ENCODE measurements at places on chromosomes 11 and 22.

GRCh38 chr11:20158597-20159257 is 1.5 kb downstream of the DBX1 start:
- DNase-seq: no peak

DNA sequence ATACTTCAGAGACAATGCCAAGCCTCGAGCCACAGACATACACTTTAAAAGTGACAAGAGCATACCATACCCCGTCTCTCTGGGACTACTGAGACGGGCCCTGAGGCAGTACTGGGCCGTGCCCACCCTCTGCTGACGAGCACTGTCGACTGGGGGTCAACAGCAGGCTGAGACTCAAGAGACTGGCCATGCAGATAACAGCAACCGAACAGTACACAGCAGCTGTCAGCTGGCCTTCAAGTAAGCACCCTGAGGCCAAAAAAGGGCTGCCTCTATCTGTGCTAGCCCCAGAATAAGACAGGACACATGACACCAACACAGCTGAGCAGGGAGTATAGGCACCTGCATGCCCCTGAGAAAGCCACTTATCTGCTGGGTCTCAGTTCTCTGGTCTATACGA is 18.9 kb upstream of the TMEM121B start:
- no peak for DNase-seq

- DNase-seq: no peak
Observed at GRCh38 chr22:20084547-20085413, 4.7 kb downstream of the DGCR8 start.

DNA sequence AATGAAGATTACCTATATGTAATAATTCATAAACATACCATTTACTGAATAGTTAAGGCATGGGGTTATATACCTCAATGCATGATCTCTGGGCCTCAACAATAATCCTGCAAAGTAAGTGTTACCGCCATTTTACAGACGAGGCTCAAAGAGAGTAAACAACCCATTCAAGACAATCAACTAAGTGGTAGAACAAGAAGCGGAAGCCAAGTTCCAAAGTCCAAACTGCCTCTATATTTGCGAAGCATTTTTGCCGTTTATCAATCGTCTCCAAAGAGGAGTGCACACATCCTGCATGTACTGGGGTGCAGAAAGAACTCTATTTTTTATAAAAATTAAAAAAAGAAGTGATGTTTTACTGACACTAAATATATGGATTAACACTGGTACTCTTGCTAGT is 27.5 kb upstream of the P4HA3 start:
- no peak for DNase-seq

- no peak for DNase-seq
Observed at GRCh38 chr11:1882265-1883238, 9.1 kb downstream of the PRR33 start.

- no peak for DNase-seq
Observed at GRCh38 chr11:112610996-112611750, 350.0 kb upstream of the NCAM1 start.

GRCh38 chr11:117816846-117817367 is 7.6 kb downstream of the FXYD2 start:
- no peak for DNase-seq

- DNase-seq: no peak
Observed at GRCh38 chr11:48051217-48051830, 71.0 kb downstream of the PTPRJ start.

- DNase-seq: no peak
Observed at GRCh38 chr11:46414466-46414796, 22.9 kb upstream of the CHRM4 start.

DNA sequence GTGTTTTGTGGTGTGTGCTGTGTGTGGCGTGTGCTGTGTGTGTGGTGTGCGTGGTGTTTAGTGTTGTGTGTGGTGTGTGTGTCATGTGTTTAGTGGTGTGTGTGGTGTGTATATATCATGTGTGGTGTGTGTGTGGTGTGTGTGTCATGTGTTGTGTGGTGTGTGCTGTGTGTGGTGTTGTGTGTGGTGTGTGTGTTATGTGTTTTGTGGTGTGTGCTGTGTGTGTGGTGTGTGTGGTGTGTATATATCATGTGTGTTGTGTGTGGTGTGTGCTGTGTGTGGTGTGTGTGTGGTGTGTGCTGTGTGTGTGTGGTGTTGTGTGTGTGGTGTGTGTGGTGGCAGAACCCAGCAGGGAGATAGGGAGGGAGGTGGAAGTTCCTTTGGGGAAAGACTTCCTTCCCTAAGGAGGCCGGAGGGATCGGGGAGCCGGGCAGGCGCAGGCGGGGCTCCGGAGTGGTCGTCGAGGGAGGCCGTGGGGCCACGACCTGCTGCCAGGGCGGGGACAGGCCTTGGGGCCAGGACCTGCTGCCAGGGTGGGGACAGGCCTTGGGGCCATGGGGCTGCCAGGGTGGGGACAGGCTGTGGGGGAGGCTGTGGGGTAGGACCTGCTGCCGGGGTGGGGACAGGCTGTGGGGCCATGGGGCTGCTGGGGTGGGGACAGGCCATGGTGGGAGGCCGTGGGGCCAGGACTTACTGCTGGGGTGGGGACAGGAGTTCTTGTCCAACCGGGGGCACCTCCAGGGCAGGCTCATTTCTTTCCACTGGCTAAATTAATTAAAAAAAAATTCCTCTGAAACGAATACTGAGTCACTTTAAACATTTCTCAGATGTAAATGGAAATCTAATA is 15.2 kb downstream of the PIM3 start:
- no peak for DNase-seq

DNA sequence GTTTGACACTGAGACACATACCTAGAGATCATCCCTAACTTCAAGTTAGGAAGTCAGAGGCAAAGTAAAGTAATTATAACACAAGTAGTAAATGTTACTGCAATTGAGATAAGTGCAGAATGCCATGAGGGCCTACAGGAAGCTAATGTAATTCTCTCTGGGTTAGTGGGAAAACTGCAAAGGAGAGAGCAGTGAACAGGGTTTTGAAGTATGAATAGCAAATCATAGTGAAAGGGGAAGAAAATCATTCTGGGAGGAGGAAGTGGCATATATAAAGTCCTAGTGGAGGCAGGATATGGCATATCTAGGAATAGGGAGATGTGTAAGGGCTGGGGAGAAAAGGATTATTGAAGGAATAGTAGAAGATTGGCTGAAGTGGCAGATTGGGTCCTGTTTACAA is 27.9 kb downstream of the RNF169 start:
- DNase-seq: no peak

- DNase-seq: no peak
Observed at GRCh38 chr11:57256119-57256518, 19.1 kb upstream of the APLNR start.

- no peak for DNase-seq
Observed at GRCh38 chr22:38153821-38154562, 27.6 kb downstream of the PLA2G6 start.

DNA sequence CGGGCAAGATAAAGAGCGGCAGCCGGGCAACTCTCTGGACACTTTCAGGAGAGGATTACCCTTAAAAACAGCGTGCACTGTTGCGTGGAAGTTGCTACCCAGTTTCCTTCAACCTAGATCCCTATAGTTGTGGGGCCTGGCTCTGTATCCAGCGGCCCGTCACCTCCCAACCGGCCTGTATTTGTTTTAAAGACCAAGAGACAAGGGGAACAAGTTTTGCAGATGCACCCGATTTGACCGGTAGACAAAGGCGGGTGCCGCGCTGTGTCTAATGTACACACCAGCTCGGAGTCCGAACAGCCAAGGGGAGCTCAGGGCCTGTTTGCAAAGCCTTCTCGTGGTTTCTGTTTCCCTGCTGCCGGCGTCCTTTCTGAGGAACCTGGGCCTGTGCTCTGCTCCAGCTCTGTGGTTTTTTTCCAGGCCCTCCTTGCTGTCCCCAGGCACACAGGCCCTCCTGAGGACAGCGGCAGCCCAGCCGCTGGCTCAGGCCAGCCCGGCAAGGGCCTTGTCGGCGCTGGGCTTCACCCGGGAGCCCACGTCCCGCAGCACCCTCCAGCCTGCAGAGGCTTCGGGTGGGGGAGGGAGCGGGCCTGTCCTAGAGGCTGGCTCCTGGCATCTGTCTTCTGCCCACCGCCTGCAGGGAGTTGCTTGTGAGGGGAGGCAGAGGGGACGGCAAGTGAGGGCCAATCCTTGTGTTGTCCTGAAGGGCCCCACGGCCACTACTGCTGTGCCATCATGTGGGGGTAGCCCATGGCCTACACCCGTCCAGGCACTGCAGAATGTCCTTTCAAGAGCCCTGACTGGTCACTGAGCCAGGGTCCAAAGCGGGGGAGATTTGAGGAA is 1.4 kb downstream of the TBX1 start:
- DNase-seq: no peak

DNA sequence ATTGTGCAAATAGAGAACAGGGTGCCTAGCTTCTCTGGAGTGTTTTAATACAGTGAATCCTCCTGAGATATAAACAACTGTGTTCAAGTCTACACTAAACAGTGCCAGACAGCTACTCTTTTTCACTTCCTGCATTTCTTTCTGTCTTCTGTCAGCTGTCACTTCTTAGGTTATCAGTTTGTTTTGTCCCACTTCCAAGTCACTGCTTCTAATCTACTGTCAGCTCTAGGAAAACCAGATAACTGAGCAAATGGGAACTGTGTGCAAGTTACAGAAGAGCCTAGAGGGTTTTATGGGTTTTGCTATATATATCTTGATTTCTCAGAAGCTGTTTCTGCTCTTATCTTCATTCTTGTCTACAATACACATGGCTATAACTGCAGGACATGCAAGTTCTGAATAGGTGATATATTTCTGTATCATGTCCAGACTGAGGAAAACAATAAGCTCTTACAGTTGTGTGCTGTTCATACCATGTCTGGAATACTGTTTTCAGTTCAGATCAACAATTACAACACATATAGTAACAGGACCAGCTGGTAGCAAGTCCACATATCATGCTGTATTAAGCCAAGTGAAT is 5.8 kb downstream of the PITPNB start:
- DNase-seq: no peak

GRCh38 chr11:19359221-19360000 is 118.7 kb upstream of the E2F8 start:
- DNase-seq: no peak

DNA sequence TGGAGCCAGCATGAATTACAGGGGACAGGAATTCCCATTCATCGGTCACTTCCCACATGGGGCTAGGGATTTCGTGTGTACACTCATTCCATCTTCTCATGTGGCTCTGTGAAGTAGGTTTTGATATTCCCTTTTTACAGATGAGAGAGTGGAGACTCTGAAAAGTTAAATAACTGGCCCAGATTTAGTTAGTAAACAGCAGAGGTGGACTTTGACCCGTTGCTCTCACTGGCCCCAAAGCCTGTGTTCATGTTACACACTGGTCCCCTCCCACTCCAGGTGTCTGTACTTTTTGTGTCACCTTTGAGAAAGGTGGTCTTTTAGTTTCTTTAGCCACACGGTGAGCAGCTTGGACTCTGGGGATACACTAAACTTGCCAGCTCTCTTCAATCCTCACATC is 108.5 kb downstream of the MICAL2 start:
- DNase-seq: no peak

GRCh38 chr11:71933141-71933933 is 4.5 kb downstream of the RNF121 start:
- DNase-seq: no peak

DNA sequence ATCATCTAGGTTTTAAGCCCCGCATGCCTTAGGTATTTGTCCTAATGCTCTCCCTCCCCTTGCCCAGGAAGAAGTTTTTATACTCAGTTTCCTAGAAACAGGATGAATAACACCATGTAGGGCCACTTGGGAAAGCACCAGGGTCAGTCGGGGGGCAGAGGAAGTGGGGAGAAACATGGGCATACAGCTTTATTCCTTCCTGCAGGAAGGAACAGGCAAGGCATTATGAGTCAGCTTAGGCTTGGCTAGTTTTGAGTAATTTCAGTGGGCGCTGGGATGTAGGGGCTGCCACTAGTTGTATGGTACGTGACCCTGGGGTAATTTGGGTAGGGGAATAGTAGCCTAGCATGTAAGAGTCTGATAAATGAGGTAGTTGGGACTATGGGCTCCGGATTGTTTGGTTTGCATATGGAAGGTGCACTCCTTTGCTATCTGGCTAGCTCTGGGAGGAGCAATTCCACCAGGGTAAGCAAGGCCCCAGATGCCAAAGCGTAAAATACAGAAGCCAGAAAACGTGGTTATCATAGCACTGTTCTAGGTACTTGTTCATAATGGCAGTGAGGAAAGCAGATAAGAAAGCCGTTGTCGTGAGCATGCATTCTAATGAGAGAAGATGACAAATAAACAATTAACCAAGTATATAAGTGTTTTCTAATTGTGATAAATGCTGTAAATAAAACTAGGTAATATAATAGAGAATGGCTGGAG is 24.8 kb downstream of the ACER3 start:
- no peak for DNase-seq

- DNase-seq: no peak
Observed at GRCh38 chr11:29481738-29482137, 535.1 kb downstream of the KCNA4 start.

DNA sequence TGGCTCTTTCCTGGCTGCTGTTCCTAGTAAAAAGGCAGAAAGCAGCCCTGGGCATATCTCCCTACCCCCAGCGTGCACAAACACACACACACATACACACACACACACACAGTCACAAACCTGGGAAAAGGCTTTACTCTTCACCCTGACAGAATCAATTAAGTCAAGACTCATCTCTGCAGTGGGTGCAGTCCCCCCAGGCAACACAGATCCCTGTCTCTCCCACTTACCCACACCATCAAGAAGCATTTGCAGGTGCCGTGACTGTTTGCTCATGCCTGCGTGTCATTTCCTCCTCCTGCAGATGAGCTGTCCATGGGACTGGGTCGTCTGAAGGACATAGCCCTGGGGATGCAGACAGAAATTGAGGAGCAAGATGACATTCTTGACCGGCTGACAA is 28.6 kb downstream of the SNAP29 start:
- DNase-seq: no peak

GRCh38 chr11:113249786-113250185 is 64.6 kb upstream of the TTC12 start:
- no peak for DNase-seq
